ENCODE measurements at places on chromosomes 3 and 15.
A peak's percentile ranks its signal among the peaks of the same experiment; 100 is the strongest.

- DNase-seq = no peak
Measured at GRCh38 chr3:152197451-152197850, 71.3 kb upstream of the MBNL1 start.

- DNase-seq = no peak
Measured at GRCh38 chr3:27749643-27750042, 27.5 kb upstream of the EOMES start.

DNA sequence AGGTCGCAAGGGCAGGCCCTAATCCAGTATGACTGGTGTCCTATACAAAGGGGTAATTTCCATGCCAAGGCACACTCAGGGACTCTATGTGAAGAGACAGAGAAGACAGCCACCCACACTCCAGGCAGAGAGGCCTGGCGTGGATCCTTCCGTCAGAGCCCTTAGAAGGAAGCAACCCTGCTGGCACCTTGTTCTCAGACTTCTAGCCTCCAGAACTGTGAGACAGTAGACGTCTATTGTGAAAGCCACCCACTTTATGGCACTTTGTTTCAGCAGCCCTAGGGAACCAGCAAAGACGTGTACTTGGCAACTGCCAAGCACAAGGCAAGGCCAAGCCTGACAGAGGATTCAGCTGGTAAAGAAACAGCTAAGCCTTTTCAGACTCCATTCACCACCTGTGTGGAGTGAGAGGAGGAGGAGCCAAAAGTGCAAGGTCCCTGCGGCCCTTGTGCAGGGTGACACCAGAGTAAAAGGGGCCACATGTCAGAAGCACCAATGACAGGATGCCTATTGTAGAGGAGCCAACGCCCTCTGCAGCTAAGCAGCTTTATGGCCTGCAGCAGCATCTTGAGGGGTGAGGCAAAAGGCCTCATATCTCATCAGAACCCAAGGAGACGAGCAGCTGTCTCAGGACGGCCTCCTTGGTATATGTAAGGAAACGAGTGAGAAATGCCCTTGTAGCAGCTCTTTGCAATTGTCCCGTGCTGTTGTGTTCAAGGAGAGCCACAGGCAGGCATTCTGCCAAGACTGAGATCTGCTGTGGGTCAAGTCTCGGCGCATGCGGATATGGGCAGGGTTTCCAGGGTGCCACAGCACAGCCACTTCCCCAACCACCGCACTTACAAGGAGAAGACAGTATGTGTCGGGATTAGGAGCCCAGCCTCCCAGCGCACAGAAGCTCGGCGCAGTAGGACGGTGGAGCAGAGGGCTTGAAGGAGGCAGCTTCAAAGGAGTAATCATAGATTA lies 121.5 kb upstream of the LIPC start:
- no peak for DNase-seq

GRCh38 chr15:57559875-57560274 lies 31.8 kb upstream of the MYZAP start:
- DNase-seq = peak; percentile 72

GRCh38 chr3:37447732-37448131 lies 273.4 kb upstream of the LRRFIP2 start:
- no peak for DNase-seq

DNA sequence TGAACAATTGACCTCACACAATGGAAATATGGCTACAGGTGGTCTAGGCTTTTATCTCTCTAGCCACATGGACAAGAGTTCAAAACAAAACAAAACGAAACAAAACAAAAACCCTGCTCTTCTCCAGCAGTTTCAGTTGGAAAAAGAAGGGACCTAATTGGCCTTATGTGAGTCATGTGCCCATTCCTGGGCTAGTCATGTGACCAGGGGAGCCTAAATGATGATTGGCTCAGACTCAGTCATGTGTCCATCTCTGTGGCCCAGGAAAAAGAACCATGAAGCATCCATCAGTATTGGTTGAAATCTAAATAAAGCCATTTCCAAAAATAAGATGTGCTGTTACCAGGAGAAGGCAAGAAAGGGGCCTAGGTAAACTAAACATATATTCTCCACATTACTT lies 96.8 kb downstream of the ANXA2 start:
- DNase-seq = no peak

DNA sequence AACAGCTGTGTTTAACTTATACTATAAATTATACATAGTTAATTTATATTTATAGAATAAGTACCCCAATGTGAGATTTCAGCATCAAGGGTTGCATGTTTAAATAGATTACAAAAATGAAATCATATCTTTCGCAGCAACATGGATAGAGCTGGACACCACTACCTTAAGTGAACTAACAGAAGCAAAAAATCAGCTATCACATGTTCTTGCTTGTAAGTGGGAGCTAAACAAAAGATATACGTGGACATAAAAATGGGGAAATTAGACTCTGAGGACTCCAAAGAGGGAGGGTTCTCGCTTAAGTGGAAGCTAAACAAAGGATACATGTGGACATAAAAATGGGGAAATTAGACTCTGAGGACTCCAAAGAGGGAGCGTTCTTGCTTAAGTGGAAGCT lies 626.5 kb upstream of the DPPA4 start:
- DNase-seq = no peak

DNA sequence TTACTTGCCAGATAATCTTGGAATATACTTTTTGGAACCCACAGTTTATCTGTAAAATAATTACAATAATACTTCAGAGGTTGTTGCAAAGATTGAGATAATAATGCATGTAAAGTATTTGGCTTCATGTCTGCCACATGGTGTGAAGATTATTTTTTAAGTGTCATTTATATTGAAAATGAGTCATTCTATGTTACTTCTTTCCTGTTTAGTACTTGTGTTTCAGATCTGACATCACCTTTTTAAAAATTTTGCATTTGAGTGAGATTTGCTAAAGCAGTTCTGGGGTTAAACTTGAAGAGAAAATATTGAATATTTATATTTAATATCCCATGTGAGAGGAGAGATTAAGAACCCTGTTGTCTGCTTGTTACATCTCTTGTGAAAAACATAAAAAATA lies 31.2 kb downstream of the IQGAP1 start:
- no peak for DNase-seq

DNA sequence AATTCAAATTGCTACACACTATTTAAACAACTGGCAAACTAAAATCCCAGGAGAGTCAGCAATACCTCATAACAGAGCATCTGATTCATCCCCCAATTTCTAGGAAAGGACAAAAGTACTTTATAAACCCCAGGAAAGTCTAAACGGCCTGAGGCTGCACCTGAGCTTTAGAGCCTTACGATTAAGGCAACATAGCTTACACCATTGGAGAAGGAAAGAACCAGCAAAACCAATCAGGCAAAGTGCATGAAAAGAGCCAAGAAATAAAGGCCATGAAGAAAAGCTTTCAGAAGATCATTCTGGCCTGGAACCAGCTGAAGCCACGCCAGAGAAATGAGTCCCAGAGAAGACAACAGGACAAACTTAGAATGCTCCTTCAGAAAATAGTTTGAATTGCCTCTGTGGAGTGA lies 48.1 kb downstream of the PTPN9 start:
- DNase-seq = no peak

DNA sequence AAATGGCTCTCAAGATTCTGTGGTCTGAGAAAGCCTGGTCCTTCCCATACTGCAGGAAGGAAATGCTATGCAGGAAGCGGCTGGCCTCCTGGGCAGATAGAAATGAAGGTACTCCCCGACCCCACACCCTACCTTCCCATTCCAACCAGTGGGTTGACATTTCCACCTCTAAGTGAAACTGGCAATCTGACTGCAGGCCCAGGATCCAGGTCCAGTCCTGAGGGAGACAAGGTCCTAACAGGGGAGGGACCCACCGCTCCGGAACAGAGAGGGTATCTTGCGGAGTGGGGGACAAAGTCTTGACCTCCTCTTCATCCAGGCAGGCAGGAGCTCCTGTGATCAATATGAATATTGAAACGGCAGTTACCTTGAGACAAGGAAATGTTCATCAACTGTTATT lies 6.6 kb upstream of the LOXL1 start:
- no peak for DNase-seq

DNA sequence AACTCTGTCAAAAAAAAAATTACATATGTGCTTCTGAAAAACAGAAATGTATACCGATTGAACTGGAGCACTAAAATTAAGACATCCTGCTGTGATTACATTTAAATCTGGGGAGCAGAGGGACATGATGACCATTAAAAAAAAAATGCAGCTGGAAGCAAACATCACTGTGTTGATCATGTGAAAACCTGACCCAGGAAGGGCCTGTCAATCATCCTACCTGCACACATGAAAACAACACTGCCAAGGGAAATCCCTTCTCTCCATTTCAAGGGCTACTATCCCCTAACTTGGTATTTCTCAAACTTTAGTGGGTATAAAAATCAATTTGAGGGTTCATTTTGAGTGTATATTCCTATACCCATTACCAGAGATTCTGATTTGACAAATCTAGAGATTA lies 719.9 kb upstream of the CBLB start:
- DNase-seq = no peak

DNA sequence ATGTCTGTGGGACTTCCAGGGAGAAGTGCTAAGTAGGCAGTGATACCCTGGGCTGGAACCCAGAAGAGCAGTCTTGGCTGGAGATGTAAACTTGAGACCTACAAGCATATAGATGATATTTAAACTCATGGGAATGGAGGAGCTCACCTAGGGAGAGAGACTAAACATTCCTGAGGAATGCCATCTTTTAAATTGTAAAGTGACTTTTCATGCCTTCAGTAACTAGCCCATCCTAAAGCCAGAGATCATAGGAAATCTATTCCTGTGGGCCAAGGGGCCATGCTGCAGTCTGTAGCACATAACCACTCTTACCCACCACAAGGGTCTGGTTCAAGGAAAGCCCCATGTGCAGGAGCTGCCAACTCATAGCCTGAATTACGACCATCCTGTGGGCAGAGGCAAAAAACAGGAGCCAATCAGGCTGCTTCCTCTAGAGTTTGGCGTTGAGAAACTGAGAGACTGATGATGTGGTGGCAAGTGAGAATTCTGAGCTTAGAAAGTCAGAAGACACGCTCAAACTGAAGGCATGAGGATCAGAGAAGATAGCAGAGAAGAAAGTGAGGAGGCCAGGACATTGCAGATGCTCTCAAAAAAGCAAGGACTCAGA lies 37.5 kb downstream of the CTDSPL start:
- peak; percentile 78 for DNase-seq

- no peak for DNase-seq
Measured at GRCh38 chr3:110754212-110754916, 317.3 kb upstream of the NECTIN3 start.

DNA sequence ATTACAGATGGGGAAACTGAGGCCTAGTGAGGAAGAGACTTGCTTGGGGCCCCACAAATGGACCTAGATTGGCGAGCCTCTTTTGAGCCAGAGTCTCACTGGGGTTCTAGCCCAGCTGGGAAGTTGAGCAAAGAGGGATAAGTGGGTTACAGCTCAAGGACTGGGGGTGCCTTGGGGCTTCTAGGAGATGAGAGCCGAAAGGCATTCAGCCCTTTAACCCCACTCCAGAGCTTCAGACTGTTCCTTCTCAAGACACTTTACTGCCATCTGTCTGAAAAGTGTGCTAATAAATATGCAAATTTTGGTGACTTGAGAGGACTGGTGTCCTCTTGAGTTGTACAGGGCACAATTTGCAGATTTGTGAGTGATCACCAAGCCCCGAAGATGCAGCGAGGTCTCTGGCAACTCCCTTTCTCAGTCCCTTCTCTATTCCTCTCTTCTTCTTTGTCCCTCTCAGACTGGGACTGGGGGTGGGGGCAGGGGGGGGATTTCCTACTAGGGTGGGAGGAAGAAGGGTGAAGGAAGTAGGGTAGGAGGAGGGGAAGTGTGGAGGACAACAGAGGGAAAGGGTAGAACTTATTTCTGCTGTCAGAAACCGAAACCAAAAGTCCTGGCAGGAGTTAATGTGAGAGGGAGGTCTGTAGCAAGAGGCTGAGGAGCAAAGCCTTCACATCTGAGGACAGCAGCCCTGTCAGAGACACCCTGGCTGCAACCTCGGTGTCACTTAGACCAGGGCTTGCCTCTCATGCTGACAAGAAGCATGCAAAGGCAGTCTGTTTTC lies 16.2 kb upstream of the ANKDD1A start:
- DNase-seq = peak; percentile 73

All from activated CD8-positive, alpha-beta memory T cell treated with anti-CD3 and anti-CD28 coated beads, Interleukin-2, amount 10 ng/mL, durations not matched to agents 7 days and 5 days (primary cell).